ENCODE measurements at places on chromosomes 12 and 14.

DNA sequence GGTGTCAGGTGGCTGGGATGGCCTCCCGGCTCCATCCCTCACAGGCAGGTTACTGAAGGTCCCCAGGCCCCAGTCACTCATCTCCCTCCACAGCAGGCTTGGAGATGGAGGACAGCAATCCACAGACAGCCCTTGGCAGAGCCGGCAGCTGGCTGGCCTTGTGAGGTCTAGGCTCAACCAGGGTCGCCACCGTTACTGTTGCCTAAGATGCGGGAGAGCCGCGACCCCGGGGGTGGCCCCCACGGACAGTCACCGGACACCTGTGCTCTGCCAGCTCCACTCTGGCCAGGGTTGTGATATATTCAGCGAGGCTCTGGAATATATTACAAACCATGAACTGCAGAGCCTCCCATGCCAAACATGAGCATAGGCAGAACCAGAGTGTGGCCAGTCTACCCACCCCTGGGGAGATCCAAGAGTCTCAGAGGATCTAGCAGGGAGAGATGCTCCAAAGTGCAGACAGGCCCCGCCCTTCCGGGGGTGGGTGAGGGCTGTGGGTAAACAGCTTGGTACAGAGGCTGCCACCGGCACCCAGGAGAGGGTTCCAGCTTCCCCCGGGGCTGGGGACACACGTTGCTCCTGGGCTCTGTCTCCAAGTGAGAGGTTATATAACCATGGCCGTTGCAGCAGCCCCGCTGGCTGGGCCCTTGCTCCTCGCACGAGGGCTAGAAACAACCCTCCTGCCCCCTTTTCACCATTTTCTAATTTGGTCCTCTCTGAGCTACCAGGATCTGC lies 55.9 kb upstream of the DIO3 start:
- DNase-seq = no peak

DNA sequence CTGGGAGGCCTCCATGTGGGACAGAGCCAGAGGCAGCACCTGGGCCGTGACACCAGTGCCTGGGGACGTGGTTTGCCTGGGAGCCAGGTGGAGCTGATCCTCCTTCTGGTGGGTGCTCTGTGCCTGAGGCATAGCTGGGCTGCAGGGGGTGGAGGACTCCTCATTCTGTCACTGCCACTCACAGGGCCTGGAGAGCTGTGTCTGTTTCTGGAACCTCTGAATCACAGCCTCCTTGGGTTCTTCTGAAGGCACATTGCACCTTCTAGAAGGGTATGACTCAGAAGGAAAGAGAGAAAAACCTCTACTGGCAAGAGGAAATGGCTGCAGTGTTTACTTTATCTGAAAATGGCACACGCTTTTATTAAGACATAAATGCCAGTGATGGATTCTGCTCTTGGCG lies 659.8 kb downstream of the VRK1 start:
- DNase-seq = no peak

DNA sequence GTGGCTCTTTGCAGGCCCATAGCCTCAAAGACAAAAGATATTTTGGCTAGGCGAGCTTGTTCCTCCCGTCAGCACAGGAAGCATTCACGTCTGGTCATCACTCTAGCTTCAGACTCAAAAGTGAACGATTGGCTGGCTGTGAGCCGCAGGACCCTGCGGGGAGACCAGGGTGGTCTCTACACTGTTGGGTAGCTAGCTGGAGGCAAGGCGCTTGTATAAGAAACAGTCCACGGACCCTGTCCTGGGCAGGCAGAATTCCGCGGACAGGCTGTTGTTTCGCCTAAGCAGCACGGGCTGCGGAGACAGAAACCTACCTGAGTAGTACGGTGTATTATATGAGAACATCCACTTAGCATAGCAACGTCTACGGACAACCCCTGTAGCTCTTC lies 29.6 kb downstream of the WBP11 start:
- DNase-seq = no peak

GRCh38 chr12:9027161-9028059 lies 38.1 kb downstream of the KLRG1 start:
- no peak for DNase-seq

DNA sequence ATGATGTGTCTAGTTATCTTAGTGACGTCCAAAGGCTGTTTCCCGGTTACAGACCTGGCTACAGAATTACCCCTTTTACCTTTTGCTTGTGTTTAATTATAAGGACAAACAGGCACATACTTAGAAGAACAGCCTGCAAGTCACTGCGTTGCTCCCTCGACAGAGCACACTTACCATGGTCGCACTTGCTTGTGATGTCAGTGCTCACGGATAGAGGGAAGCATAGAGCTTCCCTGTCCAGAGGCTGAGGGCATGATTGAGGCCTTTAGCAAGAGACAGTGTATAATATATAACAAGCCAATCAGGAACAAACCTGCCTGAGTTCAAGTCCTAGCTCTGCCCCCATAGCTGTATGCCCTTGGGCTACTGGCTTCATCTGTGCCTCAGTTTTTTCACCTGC lies 73.2 kb upstream of the SCN8A start:
- no peak for DNase-seq

GRCh38 chr14:95535226-95536021 lies 574 bp downstream of the GLRX5 start:
- no peak for DNase-seq

DNA sequence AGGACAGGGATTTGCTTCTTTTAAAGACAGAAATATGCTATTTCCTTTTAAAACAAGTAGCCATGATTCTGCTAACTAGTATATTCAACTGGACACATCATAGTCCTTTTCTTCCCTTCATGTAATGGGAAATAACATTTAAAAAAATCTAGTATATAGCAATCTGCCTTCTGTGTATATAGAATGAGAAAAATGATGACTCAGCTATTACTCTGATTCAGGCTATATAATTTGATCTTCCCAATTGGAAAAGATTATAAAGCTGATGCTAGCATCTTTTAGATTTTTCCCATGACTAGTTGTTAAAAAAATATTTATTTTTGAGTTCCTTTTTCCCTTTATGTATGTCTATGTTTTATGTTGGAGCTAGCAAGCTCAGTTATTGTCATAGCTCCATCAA lies 86.9 kb downstream of the ACSS3 start:
- no peak for DNase-seq

DNA sequence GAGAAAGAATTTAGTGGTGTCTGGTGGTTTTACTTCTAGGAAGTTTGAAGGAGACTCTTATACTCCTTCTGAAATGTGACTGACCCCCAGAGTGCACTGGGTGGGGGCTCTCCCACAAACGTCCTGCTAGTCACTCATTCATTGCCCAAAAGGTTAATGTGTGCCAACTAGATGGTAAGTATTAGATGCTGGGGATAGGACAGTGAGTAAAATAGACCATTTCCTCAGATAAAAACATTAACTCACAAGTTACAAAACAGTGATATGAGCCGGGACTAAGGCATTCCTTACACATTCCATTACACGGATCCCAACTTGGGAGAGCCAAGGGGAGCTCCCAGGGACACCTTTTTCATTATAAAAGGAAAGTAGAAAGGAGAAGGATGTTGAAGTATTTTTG lies 185.1 kb downstream of the ATXN7L3B start:
- DNase-seq = no peak

DNA sequence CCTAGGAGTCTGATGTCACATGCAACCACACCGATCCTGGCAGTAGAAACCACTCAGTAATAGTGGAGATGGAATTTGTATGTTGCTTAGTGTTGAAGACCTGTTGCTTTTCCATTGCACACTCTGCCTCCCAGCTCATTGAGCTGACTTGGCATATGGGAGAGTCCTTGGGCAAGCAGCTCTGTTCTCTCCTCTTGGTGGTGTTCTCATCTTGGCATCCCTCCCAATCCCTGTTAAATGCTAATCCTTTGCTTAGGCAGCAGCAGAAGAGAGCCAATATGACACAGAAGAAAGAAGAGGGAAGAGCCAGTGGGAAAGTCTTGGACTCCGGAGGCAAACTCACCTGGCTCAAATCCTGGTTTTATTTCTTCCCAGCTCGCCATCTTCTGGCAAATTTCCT lies 178.0 kb upstream of the CAND1 start:
- DNase-seq = no peak

DNA sequence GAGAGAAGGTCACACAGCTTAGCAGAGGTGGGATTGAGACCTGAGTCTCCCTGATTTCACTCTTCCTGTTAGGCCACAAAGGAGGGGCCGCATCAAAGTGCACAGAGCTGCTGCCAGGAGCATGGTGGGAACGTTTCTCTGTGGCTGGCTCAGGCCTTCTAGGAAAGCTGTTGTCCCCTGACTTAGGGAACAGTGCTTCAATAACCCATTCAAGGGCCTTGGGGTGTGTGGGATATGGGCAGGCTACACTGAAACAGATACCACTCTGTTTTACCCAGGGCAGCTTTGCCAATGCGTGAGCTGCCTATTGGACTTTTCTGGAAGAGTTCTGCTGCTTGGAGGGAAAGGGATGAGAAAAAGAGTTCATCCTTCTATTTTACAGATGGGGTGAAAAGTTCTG lies 110.0 kb downstream of the ADCK1 start:
- DNase-seq = no peak

DNA sequence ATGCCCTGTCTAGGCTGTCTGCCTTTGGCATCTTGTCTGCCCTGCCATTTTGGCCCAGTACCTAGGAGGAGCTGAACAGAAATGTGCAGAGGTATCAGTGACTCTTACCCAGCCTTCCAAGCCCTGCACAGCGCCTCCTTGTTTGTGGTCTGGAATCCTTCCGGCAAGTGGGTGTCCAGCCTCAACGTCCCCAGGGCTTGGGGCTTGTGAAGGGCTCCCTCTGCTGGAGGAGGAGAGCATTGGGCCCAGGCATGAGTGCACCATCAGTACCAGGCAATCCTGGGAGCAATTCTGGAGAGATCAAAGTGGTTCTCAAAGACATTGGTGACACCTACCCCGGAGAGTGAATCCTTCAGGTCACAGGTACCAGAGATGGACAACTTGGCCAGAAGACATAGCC lies 2.4 kb upstream of the TCL1B start:
- no peak for DNase-seq

DNA sequence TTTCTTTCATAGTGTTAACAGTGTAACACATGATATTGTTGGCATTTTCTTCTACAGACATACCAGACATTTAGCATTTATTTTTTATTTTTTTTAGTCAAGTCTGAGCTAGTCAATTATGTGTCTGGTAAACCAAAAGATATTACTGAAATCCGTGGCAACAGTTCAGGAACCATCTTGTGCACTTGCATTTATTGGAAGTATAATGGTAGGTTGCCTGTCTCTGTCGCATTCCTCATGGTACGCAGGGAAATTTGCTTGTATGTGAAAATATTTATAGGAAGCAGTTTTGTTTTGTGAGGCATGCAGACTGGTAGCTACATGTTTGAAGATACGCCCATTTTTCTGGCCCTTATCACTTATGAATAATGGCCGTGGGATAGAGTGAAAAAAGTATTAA lies 186.1 kb upstream of the SLC38A2 start:
- no peak for DNase-seq

GRCh38 chr12:76680940-76681339 lies 83.0 kb upstream of the ZDHHC17 start:
- no peak for DNase-seq

- no peak for DNase-seq
Observed at GRCh38 chr12:2225696-2226095, 172.9 kb downstream of the CACNA1C start.

GRCh38 chr12:88782351-88782750 lies 202.1 kb upstream of the KITLG start:
- DNase-seq = no peak

DNA sequence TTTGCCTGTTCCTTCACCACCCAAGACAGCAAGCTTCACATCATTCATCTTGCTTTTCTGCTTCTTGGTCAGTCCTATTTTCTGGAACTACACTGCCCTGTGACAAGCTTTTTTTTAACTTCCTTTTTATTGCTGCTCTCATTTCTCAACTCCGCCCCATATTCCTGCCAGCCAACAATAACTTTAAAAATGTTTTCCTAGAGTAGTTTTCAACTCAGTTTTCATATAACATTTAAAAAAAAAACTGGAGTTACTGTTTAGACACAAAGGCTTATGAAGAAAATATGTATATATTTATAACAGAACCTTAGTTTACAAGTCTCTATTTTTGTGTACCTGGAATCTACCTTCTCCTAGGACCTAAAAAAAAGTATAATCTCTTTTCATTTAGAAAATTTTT lies at the start of gene RERGL:
Gene RERGL (minus strand): TSS at position 101 of the 400 bp plus-strand sequence. CDS start 53 bp downstream, at position 48.
- DNase-seq = no peak

DNA sequence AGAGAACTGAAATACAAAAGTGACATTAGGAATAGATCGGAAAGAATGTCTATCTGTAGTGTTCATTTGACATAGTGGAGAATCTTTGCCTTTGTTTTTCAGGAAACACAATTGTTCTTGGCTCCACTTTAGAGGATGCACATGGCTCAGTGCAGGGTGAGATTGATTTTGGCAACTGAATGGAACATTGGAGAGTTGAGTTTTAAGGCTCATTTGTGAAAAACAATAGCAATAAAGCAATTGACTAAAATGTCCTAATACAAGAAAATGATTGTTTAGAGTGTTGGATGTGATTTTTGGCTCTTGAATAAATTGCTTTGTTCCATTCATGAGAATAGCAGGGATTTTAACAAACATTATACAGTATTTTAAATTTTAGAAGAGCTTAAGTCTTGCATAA lies 116.4 kb downstream of the SLC38A1 start:
- no peak for DNase-seq

DNA sequence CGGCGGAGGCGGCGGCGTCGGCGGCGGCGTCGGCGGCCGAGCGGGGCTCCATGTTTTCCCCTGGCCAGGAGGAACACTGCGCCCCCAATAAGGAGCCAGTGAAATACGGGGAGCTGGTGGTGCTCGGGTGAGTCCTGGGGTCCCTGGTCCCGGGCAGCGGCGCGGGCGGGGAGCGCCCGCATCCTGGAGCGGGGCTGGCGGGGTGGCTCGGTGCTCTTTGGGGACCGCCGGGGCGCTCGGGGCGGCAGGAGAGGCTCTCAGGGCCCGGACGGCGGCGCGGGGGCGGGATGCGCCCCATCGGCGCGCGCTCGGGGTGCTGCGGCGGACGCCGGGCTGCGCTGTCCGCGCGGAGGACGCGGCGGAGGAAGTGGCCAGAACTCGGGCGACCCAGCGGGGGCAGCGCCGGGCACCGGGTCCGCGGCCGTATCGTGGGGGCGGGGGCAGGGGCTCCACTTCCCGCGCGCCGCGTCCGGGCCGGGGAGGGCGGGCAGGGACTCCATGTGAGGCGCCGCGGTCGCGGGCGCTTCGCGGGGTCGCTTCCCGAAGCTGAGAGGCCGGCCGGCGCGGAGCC lies 485 bp downstream of the PELI2 start:
- no peak for DNase-seq

DNA sequence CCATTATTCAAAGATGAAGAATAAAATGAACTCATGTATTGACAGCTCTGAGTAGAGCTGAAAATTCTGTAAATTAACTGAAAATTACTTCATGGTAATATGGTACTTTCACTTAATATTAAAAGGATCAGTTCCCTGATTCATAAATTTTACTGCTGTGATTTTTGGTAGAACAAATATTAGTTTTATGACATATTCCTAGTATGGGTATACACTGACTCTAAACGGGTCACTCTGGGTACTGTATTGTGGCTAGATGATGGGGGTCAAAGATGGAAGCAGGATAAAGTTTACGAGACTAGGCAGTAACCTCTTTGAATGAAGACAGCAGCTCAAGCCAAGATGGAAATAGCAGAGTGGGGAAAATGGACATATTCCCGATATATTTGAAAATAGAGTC lies 135.5 kb downstream of the NUAK1 start:
- no peak for DNase-seq

- no peak for DNase-seq
Observed at GRCh38 chr14:55553791-55554190, 26.2 kb upstream of the KTN1 start.

GRCh38 chr12:114213055-114213581 lies 192.8 kb downstream of the TBX5 start:
- no peak for DNase-seq

- DNase-seq = no peak
Observed at GRCh38 chr12:75482646-75483045, 2.1 kb downstream of the GLIPR1 start.

- no peak for DNase-seq
Observed at GRCh38 chr14:75120541-75121291, 6.1 kb downstream of the NEK9 start.

All from mesothelial cell of epicardium (in vitro differentiated cells).